ENCODE measurements at places on chromosomes 12 and 14.
A peak's percentile ranks its signal among the peaks of the same experiment; 100 is the strongest.

- no peak for DNase-seq
Observed at GRCh38 chr14:72553161-72553560, 340.7 kb downstream of the DPF3 start.

GRCh38 chr12:75836533-75836932 lies 195.0 kb downstream of the PHLDA1 start:
- DNase-seq: no peak

DNA sequence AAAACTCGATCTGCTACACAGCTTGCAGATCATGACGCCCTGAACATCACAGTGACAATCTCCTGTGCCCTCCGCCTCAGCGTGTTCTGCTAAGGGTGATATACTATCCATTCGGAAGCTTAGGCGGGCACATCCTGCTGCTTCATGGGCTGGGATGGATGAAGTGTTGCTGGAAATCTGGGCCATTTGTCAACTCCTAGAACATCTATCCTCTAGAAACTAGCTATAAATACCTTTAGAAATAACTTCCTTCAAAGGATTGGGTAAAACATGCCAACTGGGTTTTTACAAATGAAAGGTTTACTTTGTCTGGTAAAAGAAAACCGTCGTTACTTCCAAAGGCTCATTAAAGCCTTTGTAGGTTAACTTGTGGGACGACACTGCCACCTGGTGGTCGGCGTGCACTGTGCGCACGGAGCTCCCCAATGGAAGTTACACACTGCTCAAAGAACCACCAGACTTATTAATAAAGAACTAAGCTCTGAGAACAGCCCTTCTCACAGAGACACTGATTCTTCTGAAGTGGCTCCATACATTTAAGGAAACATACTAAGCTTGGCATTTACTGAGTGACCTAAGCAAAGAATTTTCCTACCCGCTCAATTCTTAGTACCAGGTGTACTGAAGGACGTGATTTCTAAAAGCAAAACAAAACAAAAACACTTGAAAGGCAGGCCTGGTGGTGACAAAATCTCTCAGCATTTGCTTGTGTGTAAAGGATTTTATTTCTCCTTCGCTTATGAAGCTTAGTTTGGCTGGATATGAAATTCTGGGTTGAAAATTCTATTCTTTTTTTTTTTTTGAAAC lies 21.6 kb upstream of the CACNA2D4 start:
- peak; percentile 82 for DNase-seq

GRCh38 chr12:98352218-98352811 lies 163.1 kb upstream of the TMPO start:
- no peak for DNase-seq

- no peak for DNase-seq
Observed at GRCh38 chr12:26648066-26648465, 184.9 kb downstream of the ITPR2 start.

DNA sequence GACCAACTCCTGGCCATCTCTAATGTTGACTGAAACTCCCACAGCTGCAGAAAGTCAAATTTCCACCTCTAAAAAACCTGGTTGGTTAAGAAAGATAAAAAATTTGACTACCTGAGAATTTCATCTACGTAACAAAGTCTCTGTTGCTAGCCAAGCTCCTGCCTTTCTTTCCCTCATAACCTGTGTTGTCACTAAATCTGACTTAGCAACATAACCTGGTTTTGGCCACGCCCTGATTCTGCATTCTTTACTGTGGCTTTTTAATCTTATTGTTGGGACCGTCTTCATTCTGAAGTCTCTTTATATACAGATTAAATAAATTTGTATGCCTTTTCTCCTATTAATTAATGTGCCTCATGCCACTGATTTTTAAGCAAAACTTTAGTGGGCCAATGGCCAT lies 16.1 kb upstream of the CD69 start:
- no peak for DNase-seq

- DNase-seq: no peak
Observed at GRCh38 chr12:71888521-71888920, 49.0 kb downstream of the TBC1D15 start.

DNA sequence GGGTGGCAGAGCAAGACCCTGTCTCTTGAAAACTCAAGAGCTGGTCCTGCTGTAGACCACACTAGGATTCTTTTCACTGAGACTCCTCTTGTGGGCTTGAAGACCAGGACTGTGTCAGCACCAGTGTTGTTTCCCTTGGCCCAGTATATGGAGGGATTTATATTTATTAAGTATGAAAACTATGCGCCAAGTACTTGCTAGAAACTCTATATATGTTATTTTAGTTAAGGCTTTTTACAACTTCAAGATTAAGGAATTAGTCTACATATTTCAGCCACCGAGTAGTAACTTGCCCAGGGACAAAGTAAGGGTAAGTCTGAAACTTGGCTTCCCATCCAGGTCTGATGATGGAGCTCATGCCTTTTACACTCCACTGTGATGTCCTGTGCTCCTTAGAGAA lies 488.4 kb downstream of the PCNX1 start:
- no peak for DNase-seq

GRCh38 chr12:101792046-101792931 lies 38.5 kb downstream of the GNPTAB start:
- no peak for DNase-seq

DNA sequence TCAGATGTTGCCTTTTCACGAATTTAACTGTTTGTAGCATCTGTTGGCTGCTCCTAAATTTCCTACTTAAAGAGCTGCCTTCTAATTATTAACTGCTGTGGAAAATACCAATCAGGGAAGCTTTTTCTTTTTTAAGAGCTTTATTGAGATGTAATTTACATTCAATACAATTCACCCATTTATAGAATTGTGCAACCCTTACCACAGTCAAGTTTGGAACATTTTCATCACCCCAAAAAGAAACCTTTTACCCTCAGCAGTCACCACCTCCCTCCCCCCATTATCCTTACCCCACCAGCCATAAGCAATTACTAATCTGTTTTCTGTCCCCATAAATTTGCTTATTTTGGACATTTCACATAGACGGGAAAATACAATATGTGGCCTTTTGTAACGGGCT lies 1.4 kb downstream of the PCNX4 start:
- no peak for DNase-seq

Data from stimulated activated CD4-positive, alpha-beta T cell treated with anti-CD3 and anti-CD28 coated beads, Interleukin-2, amount 100 ng/mL, for 4 hours (primary cell).